HL-60 (cell line): ENCODE measurements at places on chromosomes 1 and 21.

- DNase-seq = peak; percentile 93
Measured at GRCh38 chr1:9900142-9901043, 9.7 kb downstream of the CTNNBIP1 start.

DNA sequence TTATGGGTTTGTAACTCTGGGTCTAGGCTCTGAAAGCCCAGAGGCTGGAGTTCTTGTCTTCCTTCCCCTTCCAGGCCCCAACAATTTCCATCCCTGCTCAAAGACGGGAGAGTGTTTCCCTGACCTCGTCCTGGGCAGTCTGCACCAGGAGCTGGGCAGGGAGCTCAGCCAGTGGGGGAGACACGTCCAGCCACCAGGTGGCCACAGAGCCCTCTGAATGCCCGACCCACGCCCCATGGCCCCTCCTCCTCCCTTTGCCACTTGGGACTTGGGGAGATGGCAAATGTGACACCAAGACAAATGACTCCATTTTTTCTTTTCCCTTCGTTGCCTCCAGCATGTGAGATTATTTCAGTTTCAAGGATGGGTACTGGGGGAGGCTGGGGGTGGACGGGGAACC is 159.9 kb upstream of the AJAP1 start:
- DNase-seq = no peak

GRCh38 chr1:10687251-10687651 is 109.2 kb downstream of the CASZ1 start:
- no peak for DNase-seq

GRCh38 chr1:26036756-26037281 is 9.1 kb downstream of the SLC30A2 start:
- no peak for DNase-seq

- no peak for DNase-seq
Measured at GRCh38 chr1:91732291-91733107, 153.5 kb downstream of the TGFBR3 start.

DNA sequence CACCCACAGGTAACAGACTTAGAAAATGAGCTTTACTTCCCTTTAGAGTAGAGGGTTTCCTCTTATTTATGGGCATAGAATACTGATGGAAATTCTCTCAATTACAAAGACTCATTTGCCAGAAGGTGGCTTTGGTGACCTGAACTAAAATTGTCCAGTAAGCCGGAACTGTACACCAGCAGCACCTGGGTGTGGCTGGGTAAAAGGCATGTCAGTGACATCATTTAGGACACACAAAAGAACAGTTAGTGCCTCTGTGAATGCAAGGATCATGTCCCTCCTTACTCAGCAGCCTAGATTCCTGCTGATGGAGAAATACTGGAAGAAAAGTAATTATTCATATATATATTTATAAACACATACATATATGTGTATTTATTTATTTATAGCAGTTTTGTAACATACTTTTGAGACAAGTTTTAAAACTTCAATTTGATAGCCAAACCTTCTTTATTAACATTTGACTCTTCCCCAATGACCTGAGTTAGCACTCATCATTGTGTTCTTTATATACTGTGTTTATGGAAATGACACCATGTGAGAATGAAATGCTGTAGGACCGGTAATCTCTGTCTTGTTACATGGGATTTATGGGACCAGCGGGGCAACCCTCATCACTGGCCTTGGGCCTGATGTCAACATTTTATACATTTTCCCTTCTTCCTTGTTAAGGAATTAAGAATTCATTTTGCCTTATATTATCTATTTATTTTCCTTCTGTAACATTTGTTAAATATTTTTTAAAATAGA is 274.4 kb downstream of the BRINP2 start:
- DNase-seq = no peak

- no peak for DNase-seq
Measured at GRCh38 chr1:207109004-207109403, 5.0 kb downstream of the C4BPA start.

- DNase-seq = no peak
Measured at GRCh38 chr21:37710546-37711285, 205.5 kb downstream of the KCNJ6 start.

GRCh38 chr1:13667691-13668090 is 32.3 kb upstream of the PRDM2 start:
- DNase-seq = no peak

DNA sequence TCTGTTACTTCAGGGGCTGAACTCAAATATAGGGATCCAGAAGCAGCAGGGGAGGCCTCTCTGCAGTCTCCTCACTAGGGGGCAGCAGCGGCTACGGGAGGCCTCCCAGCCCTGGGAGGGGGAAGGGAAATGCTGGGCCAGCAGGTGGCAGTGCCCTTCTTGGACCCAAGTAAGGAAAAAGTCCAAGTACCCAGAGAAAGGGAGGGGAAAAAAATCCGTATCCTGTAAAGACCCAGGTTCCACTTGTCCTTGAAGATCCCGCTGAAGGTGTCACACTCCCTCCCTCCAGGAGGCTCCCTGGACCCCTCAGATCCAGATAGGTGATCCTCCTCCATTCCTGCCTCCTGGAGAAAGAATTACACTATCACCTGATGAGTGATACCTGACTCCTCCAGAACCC is 14.1 kb upstream of the NUAK2 start:
- DNase-seq = peak; percentile 59

GRCh38 chr1:71522721-71523120 is 441.9 kb upstream of the ZRANB2 start:
- no peak for DNase-seq

DNA sequence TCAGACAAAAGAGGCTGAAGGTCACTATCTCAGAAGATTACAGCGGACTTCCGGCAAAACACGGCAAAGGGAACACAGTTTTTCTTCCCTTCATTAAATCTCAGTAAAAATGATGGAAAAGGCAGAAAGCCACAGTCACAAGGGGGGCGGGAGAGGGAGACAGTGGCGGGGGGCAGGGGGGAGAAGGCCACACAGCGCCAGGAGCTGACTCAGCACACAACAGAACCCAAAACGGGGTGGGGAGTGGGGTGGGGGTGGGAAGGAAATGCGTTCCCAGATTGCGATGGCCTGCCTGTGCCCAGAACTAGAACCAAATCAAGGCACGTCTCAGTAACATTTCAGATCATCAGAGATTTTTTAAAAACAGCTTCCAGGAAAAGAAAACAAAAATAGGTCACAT is 13.4 kb downstream of the CFAP74 start:
- no peak for DNase-seq

GRCh38 chr1:82453511-82454185 is 652.9 kb downstream of the ADGRL2 start:
- DNase-seq = no peak

- DNase-seq = no peak
Measured at GRCh38 chr21:35399002-35399530, 350.0 kb upstream of the RUNX1 start.

DNA sequence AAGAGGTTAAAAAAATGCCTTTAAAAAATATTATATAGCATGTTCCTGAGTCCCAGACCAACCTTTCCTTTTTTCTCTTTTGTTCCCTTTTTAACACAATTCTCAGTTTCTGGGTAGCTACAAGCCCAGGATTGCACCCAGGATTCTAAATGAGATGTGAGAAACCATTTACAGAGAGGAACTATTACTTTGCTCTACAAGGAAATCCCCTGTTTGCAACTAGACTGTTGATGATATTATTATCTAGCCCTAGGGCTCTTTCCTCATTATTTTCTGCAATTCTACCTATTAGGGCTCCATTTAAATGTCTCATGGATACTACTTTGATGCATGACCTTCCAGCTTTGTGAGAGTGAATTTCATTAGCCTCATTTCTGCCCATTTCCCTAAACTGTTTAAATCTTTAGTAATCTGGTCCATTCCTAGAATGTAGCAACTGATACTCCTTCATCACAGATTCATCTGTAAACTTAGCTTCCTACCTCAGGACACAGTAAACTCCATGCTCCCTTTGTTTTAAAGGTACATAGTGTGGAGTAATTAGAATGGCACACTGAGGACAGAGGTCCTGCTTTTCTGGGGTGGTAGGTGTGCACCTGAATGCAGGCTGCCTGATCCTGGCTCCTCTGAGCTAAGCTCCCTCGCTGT is 7.1 kb upstream of the KIF14 start:
- DNase-seq = no peak

- DNase-seq = no peak
Measured at GRCh38 chr1:233655301-233655740, 41.4 kb downstream of the KCNK1 start.

- no peak for DNase-seq
Measured at GRCh38 chr1:169121146-169121923, 14.8 kb downstream of the ATP1B1 start.

- no peak for DNase-seq
Measured at GRCh38 chr1:243605604-243606003, 244.4 kb downstream of the AKT3 start.
